ENCODE measurements at places on chromosomes 12 and 14. TPM values are rescaled to one million over a fixed set of nuclear protein-coding genes. Genes with fewer than 3 reads are reported as not detected.

DNA sequence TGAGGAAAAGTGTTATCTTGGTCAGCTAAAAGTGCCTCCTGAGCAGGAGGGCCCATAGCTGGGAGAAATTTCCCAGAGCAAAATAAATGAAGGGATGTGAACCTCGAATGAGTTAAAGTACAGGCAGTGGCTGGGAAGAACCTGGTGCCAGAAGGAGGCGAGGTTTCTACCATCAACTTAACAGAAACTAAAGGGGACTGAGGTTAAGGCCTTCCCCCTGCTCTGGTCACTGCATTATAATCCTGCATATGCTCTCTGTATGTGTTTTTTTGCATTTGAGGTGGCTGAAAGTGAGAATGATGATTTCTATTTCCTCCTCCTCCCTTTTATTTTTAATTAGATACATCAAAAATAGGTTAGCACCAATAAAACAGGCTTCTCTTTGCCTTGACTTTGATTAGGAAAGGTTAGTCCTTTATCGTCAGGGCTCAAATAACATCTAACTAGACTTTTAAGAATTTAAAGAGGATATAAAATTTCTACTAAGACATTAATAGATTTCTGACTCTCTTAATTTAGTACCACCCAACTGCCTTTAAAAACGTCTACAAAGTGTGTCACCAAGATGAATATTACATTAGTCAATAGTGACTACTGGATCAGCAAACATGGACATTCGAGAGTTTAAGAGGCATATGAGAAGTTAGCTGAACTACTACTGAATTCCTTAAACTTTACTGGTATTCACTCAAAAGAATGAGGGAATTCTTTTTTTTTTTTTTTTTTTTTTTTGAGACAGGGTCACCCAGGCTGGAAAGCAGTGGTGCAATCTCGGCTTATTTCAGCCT lies 49.2 kb downstream of the GALNT4 start:
- H3K27me3 ChIP-seq, result no peaks in the 10 kb centered on the region
- peaks cover 3% of the 10 kb centered on the region for H3K36me3 ChIP-seq
- no peak overlapping the region for H3K4me3 ChIP-seq
- H3K4me1 ChIP-seq, result no peaks in the 10 kb centered on the region
- H3K27ac ChIP-seq, result no peak overlapping the region

- DNase-seq, result peak; percentile 90
- peaks cover 35% of the 10 kb centered on the region for H3K4me1 ChIP-seq
- no peaks in the 10 kb centered on the region for H3K36me3 ChIP-seq
- H3K27me3 ChIP-seq, result no peaks in the 10 kb centered on the region
- H3K27ac ChIP-seq, result peak overlapping the region; percentile 91
Observed at GRCh38 chr12:7970475-7971252, 34.7 kb upstream of the SLC2A3 start.

DNA sequence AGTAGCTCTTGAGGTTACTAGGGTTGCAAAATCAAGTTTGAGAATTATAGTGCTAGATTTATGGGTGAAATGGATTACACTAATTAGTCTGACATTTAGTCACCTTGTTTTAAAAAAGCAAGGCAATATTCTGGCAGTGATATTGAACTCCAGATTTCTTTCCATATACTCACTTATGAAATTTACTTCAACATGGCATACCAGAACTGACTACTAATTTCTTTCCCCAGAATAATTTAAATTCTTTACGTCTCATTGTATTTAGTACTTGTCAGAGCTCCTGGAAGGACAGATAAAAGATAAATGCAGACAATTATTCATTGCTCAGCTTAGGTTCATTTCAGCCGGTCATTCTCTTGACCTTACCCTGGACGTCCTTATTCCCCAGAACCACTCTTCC lies 24.3 kb downstream of the EMP1 start:
- no peaks in the 10 kb centered on the region for H3K4me1 ChIP-seq
- no peak overlapping the region for H3K4me3 ChIP-seq
- DNase-seq, result no peak

DNA sequence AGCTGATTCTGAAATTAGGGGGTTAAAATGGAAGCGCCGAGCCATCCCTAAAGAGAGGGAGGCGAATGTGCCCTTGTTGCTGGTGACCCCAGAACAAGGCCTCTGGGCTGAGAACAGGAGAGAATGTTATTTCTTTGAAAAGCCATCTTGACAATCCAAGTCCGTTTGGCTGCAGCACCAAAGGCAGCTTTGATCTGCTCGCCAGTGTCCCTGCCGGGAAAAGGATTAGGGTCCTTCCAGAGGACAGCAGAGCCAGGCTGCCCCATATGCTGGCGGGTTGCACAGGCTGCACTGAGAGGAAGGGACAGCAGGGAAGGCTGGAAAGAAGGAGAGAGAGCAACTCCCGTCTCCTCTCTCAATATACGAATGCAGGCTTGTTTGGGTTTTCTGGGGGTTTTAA lies 141.7 kb downstream of the TMEM132C start:
- DNase-seq, result no peak
- H3K4me3 ChIP-seq, result no peak overlapping the region
- H3K27me3 ChIP-seq, result no peaks in the 10 kb centered on the region
- no peaks in the 10 kb centered on the region for H3K4me1 ChIP-seq

VWF gene
- total RNA-seq, result not detected

TAS2R8 gene
- not detected for total RNA-seq

KCNJ8 gene
- total RNA-seq, result not detected

COL2A1 gene
- not detected for total RNA-seq

BATF gene
- total RNA-seq, result 13.9 TPM

USP44 gene
- total RNA-seq, result 7.0 TPM

HOXC11 gene
- not detected for total RNA-seq
